ENCODE measurements at places on chromosomes 3 and 15.

GRCh38 chr3:130688697-130689470 is 57.7 kb downstream of the PIK3R4 start:
- no peak for DNase-seq

DNA sequence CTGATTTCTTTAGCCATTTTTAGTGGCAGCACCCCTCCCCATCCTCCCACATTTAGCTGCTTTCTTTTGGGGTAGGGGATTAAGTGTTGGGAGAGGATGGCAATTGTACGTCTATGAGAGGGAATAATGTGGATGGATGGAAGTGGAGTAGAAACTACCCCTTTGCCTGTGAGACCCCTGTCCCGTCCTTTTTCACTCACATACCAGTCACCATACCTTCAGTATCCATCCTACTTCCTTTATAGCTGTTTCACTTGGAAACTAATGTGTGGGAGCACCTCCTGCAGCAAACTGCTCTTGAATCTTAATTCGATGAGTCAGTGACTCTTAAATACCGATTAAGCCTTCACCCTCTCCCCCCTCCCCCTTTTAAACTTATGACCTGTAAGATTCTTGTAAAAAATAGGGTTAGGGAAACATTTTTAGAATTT is 730 bp downstream of the SPRED1 start:
- DNase-seq, result no peak

GRCh38 chr3:48546203-48546829 is 10.3 kb downstream of the PFKFB4 start:
- no peak for DNase-seq

DNA sequence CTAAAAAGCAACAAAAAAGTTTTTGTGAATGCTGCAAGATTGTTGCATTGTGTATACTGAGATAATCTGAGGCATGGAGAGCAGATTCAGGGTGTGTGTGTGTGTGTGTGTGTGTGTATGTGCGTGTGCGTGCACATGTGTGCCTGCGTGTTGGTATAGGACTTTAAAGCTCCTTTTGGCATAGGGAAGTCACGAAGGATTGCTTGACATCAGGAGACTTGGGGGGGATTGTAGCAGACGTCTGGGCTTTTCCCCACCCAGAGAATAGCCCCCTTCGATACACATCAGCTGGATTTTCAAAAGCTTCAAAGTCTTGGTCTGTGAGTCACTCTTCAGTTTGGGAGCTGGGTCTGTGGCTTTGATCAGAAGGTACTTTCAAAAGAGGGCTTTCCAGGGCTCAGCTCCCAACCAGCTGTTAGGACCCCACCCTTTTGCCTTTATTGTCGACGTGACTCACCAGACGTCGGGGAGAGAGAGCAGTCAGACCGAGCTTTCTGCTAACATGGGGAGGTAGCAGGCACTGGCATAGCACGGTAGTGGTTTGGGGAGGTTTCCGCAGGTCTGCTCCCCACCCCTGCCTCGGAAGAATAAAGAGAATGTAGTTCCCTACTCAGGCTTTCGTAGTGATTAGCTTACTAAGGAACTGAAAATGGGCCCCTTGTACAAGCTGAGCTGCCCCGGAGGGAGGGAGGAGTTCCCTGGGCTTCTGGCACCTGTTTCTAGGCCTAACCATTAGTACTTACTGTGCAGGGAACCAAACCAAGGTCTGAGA is 4.7 kb downstream of the BHLHE40 start:
- DNase-seq, result peak; percentile 39

- DNase-seq, result no peak
Measured at GRCh38 chr3:198081421-198081844, 121.4 kb downstream of the LMLN start.

- no peak for DNase-seq
Measured at GRCh38 chr15:63968700-63969099, 77.6 kb downstream of the DAPK2 start.

DNA sequence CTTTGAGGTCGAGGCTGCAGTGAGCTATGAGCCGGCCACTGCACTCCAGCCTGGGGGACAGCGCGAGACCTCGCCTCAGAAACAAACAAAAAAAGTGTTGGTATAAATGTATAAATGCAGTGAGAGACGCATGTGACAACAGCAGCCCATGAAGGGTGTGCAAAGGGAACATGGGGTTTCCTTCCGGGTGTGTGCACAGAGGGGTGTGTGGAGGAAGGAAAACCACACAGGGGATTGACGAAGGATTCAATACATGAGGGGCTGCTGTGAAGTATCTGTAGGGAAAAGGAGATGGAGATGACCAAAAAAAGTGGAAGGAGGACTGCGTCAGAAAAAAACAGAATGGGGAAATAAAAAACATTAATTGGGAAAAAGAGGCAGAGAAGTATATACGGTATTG is 1.1 kb downstream of the MTFMT start:
- DNase-seq, result no peak

DNA sequence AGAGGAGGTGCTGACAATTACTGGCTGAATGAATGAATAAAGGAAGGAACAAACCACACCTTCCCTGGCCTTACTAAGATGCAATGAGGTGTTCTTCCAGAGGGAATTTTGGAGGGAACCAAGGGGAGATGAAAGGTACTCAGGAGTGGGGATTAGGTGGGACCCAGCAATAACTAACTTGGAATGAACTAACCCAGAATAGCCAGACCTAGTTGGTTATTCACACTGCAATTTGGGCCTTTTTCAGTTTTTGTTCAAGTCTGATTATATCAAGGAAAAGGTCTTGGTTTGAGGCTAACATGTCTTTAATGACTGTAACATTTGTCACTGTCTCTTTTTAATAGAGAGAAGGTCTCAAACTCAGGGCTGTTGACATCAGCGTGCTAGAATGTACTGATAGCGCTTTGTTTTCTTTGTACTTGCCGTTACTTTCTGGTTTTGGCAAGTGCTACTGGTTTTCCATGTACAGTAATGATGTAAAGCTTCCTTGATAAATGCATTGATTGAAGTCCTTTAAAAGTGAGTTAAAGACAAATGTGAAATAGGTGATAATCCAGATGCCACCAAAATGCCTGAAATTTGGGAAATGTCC is 3.2 kb upstream of the PLXND1 start:
- no peak for DNase-seq

DNA sequence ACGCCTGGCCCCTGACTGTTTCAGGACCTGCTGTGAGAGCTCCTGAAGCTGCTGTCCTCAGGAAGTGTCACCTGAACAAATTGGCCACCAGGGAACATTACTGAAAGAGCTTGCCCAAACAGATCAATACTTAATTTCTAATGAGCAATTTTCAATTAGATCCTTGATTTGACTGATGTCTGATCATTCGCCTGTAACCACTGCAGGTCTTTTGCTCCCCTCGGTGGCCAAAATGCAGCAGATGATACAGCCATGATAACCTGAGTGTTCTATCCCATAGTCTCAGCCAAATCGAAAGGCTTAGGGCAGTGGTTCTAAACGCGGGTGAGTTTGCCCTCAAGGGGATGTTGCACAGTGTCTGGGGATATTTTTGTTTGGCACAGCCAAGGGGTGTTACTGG is 57.6 kb upstream of the MEX3B start:
- DNase-seq, result no peak

- DNase-seq, result no peak
Measured at GRCh38 chr3:46965151-46965550, 11.4 kb downstream of the CCDC12 start.

DNA sequence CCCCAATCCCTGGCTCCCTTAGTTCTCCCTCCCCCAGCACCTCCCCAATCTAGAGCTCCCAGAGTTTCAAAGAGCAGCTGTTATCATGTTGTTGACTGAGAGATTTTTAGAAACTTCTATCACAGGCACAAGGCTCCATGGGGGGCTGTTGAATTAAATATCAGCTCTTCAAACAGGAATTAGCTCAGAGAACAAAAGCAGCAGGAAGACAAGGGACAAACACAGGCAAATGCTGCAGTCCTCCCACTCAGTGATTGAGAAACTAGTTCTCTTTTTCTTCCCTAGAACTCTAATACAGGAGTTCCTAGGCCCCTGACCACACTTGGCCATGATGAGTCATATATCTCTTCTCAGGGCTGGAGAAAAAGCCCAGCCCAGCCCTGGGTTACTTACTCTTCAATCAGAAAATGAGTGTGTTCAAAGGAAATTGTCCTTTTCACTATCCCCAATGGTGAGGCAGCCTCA is 262.1 kb downstream of the IGSF11 start:
- DNase-seq, result no peak

DNA sequence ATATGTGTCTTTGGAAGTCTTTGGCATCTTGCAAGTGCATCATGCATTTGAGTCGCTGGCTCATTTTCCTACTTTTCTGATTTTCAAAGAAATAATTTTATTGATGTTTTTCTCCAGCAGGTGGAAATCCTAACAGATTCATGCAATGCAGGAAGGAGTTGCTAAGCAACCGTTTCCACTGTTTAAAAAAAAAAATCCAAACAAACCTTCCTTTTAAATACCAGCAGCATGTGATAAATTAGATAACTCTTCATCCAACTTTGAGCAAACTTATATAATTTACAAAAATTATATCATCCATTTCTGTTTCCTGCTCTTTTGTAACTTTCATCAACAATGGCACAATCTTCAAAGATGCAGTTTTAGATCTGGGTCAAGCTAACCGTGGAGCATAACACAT is 364.1 kb downstream of the MFSD1 start:
- no peak for DNase-seq

- no peak for DNase-seq
Measured at GRCh38 chr3:15339786-15340215, 7.4 kb upstream of the SH3BP5 start.

DNA sequence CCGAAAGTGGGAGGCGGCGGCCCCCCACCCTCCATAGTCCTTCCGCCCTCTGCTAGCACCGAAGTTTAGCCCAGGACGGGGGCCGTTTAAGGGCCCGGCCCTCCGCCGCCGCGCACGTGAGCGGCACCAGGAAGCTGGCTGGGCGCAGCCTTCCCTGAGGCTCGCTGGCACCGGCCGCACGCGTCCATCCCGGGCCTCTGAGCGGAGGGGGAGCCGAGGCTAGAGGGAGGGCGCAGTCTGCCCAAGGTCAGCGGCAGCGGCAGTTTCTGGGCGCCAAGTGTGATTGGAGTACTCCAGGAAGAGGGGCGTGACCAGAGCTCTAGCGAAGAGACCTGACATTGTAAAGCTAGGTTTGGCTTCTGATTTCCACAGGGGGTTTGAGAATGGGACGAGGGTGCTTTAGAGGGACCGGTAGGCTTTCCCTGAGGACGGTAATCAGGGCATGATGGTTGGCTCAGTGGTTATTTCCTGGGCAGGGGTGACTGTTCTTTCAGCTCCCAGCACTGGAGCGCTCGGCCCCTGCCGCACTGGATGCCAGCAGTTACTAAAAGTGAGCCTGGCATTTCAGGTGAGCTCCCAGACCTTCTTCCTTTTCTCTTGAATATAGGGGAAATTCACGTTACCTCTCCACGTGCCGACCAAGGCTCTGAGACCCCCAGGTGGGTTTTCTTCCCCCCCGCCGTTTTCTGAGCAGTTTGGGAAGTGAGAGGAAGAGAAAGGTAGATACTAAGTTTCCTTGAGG is 853 bp downstream of the TEX264 start:
- DNase-seq, result peak; percentile 29

DNA sequence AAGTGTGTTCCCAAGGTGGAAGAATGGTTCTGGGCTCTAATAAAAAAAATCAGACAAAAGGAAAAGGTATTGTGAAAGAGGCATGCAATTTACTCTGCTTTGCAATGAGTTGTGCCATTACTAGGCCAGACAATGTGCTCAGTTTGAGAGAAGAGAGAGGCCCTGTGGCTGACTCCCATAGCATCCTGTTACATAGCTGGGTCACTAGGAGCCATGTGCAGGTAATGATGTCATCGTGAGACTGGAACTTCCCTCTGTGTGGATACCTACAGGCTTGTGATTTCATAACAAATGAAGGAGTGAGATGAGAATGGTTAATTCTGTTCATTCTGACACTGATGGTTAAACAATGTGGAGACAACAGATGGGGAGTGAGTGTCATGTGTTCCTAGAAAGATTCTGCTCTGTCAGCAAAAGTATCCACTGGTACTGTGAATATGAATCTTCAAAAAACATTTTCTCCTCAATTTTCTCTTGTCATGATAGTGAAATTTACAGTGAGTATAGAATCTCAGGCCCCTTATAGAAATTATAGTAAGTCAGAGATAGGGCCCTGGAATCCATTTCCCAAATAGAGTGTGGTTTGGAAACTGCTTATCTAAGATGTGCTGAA is 648.7 kb upstream of the DPPA4 start:
- DNase-seq, result no peak

GRCh38 chr15:57743424-57743823 is 36.9 kb downstream of the POLR2M start:
- DNase-seq, result no peak

GRCh38 chr15:96421178-96421601 is 90.7 kb downstream of the NR2F2 start:
- DNase-seq, result no peak

DNA sequence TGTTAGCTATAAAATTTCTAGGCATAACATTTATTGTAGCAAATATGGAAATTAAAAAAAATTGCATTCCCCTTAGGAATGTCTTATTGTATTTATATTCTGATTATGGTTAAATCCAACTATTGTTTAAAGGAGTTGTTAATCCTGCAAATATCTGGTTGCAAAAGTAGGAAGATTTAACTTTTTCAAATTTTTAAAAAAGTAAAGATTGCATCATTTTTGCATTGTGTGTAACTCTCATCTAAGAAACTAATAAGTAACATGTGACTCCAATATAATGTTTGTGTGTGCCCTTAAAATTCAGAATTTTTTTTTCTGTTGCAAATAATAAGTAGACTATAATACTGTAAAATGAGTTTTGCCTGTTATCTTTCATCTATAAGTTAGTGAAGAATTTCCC is 204.1 kb upstream of the DPH6 start:
- no peak for DNase-seq

GRCh38 chr3:42846685-42847522 is 28.8 kb downstream of the CYP8B1 start:
- no peak for DNase-seq

GRCh38 chr15:68378595-68378994 is 53.4 kb downstream of the ITGA11 start:
- DNase-seq, result no peak

- no peak for DNase-seq
Measured at GRCh38 chr3:122353893-122354401, 28.9 kb downstream of the CSTA start.

DNA sequence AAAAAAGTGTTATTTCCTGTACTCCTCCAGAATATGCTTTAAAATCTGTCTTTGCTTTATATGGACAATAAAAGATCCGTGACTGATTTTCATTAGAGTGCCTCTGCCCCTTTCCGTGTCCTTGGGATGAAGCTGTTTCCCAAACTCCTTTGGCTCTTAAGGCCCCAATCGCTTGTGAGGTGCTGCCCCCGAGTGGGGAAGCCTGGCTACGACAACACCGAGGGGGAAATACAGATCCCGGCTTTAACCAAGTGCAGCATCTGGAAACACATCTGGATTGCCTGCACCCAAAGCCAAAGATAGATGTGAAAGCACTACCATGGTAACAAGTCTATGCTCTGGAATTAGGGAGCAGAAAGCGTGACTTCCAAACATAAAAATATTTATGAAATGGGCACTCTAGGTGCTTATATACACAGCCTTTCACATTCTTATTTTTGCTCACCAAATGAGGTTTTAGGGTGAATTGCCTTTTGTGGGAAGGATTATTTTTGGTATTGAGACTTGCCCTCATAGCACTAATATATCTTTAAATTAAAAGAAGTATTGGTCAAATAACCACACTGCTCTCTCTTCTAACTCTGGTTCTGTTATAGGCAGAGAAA is 40.6 kb upstream of the ADCY5 start:
- no peak for DNase-seq

All from stimulated activated CD4-positive, alpha-beta T cell treated with anti-CD3 and anti-CD28 coated beads, Interleukin-12 subunit alpha, Interleukin-12 subunit beta, amount 100 ng/mL, for 24 hours (primary cell).